ENCODE measurements at places on chromosomes 13 and 19.

DNA sequence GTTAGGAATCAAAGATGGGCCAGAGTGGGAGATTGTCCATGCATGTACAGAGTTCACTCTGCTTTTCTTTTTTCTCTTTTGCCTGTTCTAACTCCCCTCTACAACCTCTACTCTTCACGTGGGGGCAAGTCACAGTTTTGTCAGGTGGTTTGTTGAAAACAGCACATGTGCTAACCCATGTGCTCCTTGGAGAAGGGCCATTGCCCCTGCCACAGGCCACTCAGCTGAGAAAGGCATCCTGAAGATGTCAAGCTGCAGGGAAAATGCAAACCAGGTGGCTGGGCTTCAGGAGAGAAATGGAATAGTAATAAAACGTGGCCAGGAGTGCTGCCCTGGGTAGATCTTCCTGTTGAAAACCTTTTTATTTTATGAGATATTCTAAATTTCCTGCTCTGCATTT, 35.3 kb upstream of the SLC10A2 start:
- no peak for DNase-seq

GRCh38 chr19:14830702-14831101, 4.3 kb downstream of the OR7A5 start:
- no peak for DNase-seq

GRCh38 chr13:113651511-113652403, 6.2 kb downstream of the ATP4B start:
- DNase-seq, result no peak

- peak; percentile 75 for DNase-seq
Observed at GRCh38 chr19:57830071-57830602, at the start of gene ZNF587B. Gene ZNF587B, plus strand, starts transcription at chr19:57830299. Its CDS starts 230 bp downstream, at chr19:57830529.

- no peak for DNase-seq
Observed at GRCh38 chr13:29832761-29833298, 17.6 kb downstream of the UBL3 start.

GRCh38 chr19:3521104-3521445, 15.0 kb downstream of the FZR1 start:
- DNase-seq, result no peak

Data from RKO (cell line).